Chondrocyte (in vitro differentiated cells): ENCODE measurements at places on chromosomes 5 and 9. TPM values are rescaled to one million over a fixed set of nuclear protein-coding genes. Genes with fewer than 3 reads are reported as not detected.

TEX48 gene
- total RNA-seq = not detected in 3 replicates

EIF4E1B gene
- total RNA-seq = not detected in 3 replicates

- H3K27ac ChIP-seq = no peak overlapping the region
- no peaks in the 10 kb centered on the region for H3K4me1 ChIP-seq
- H3K27me3 ChIP-seq = peaks cover 26% of the 10 kb centered on the region
- DNase-seq = no peak
These were observed 34.3 kb upstream of the ASS1 start for GRCh38 chr9:130410443-130410842.

- H3K36me3 ChIP-seq = no peaks in the 10 kb centered on the region
- no peak for DNase-seq
- H3K4me1 ChIP-seq = peaks cover 11% of the 10 kb centered on the region
- H3K27ac ChIP-seq = no peak overlapping the region
- H3K27me3 ChIP-seq = peaks cover 41% of the 10 kb centered on the region
These were observed 140.2 kb downstream of the CEP120 start for GRCh38 chr5:123283031-123283430.

DNA sequence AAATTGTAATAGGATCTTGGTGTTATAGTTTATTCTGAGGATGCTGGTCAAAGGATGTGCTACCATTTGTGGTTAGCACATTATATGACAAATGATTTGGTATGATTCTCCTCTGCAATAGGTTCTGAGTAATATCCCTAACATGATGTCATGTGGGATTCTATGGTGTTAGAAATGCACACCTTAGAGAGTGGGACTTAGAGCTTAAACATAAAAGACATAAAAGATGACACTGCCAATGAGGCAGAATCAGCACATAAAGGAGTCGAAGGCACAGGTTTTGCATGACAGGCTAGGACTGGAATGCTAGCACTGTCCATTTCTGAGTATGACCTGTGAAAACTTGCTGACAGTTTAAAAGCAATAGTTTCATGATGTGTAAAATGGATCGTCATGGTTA, 100.4 kb downstream of the OSTF1 start:
- peaks cover 3% of the 10 kb centered on the region for H3K36me3 ChIP-seq
- no peak overlapping the region for H3K4me3 ChIP-seq
- H3K4me1 ChIP-seq = no peaks in the 10 kb centered on the region
- peaks cover 4% of the 10 kb centered on the region for H3K27me3 ChIP-seq

- no peak overlapping the region for H3K4me3 ChIP-seq
These were observed 1.3 kb downstream of the SLC35D2 start for GRCh38 chr9:96382175-96382574.

GRCh38 chr5:150764530-150764929, 5.7 kb upstream of the DCTN4 start:
- peaks cover 1% of the 10 kb centered on the region for H3K4me1 ChIP-seq
- H3K27ac ChIP-seq = no peak overlapping the region
- H3K27me3 ChIP-seq = no peaks in the 10 kb centered on the region
- H3K4me3 ChIP-seq = no peak overlapping the region
- DNase-seq = no peak

GRCh38 chr5:62152394-62153087, 153.5 kb upstream of the KIF2A start:
- DNase-seq = no peak
- no peaks in the 10 kb centered on the region for H3K4me1 ChIP-seq
- H3K27ac ChIP-seq = no peak overlapping the region
- H3K27me3 ChIP-seq = peaks cover 5% of the 10 kb centered on the region
- H3K4me3 ChIP-seq = no peak overlapping the region
